Stimulated activated naive CD8-positive, alpha-beta T cell treated with anti-CD3 and anti-CD28 coated beads, Interleukin-15, amount 100 ng/mL, for 72 hours (primary cell): ENCODE measurements at places on chromosomes 6 and 20.

DNA sequence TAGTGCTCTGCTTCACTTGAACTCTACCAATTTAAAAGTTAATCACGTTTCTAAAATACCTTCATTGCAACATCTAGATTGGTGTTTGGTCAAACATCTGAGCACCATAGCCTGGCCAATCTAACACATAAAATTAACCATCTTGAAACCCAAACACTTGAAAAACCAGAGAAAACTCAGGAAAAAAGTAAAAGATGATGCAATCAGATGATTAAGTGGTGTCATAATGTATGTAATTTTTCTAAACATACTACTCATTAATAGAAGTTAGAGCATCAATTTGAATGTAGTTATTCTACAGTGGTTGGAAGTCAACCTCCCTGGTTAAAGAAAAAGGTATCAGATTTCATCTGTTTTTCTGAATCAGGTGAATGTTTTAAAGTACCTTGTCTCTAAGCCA, 228.6 kb upstream of the ID4 start:
- DNase-seq = no peak

DNA sequence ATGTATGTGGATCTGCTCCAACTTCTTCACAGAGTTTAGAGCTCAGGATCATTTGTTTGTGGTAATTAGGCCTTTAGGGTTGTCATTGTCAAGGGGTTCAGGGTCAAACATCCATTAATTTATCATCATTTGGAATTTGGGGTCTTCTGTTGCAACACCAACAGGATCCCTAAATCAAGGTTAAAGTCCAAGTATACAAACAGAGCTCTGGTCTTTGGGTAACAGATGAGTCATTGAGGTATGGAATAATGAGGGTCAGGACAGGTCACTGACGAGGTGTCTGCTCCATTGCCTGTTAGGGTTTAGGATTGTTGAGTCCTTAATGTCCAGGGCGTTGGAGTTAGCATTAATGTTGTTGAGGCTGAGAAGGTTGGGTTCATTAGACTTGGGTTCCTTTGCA, 47.6 kb downstream of the PRND start:
- DNase-seq = no peak

- no peak for DNase-seq
Observed at GRCh38 chr6:74598462-74599393, 607.1 kb downstream of the COL12A1 start.

- no peak for DNase-seq
Observed at GRCh38 chr6:118708055-118708454, 56.7 kb upstream of the CEP85L start.

- DNase-seq = no peak
Observed at GRCh38 chr6:73285674-73286283, 22.8 kb upstream of the KHDC1 start.

DNA sequence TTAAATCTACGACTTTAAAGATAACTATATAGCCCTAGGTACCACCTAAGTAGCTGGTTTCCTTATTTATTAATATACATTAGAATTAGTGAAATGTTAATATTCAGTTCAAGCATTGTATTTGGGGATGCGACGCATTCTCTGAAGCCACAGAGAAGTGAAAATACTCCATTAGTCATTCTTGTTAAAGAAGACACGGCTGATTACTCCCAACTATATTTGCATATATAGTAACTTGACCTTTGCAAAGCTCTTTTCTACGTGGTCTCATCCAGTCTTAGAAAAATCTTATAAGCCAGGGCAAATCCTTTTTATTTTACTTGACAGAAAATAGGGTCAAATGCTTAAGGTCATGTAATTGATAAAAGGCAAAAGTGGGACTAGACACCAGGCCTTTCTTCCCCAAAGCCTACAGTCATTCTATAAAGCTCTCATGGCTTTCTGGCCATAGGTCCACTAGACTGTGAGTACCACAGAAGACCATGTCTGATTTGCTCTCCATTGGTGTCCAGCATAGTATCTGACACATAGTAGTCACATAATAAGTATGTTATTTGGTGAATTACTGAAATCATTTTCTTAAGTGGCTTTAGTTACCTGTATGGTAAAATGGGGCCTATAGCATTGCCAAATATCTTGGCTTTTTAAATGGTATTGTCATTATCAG, 11.3 kb downstream of the ZHX3 start:
- DNase-seq = no peak

DNA sequence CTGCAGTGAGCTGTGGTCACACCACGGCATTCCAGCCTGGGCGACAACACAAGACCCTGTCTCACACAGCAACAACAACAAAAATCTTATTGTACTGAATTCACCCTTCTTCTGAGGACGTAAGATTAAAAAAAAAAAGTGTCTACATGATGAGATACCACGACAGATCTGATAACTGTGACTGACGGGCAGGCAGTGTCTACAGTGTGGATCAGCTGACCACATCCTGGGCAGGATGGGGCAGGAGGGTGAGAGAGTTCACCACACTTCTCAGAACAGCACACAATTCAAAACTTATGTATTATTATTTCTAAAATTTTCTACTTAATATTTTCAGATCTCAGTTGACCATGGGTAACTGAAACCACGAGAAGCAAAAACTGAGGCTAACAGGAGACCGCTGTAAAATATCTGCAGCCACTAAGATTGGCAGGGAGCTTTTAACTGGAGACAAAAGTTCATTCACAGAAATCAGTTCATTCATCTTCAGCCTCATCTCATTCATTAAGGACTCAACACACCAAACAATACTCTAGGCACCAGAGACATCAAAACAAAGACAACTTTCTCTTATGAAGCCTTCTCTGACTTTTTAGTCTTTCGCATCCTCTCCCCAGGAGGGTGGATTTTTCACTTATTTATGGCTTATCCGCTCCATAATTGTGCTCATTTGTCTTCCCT, 15.7 kb upstream of the NHSL1 start:
- DNase-seq = peak; percentile 21

- DNase-seq = no peak
Observed at GRCh38 chr6:7769702-7770101, 43.8 kb downstream of the BMP6 start.

DNA sequence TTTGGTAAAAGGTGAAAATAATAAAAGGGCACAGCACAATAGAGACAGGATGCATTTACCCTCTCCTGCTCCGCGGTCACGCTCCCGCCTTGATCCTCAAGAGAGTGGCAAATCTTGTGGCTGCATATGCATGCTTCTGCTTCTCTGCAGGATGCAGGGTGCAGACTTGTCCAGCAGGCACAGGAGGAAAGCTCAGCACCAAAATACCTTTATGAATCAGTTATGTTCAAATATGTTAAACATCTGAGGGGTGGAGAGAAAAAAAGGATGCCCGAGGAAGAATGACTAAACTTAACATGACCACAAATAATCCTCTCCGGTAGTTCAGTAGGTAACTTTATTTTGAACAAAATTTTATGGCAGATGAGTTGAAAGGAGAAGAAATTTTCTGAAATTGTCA, 366.1 kb upstream of the SOX4 start:
- no peak for DNase-seq

GRCh38 chr6:148528292-148528691, 185.7 kb downstream of the SASH1 start:
- no peak for DNase-seq

GRCh38 chr6:85460154-85460920, 10.5 kb downstream of the NT5E start:
- no peak for DNase-seq

DNA sequence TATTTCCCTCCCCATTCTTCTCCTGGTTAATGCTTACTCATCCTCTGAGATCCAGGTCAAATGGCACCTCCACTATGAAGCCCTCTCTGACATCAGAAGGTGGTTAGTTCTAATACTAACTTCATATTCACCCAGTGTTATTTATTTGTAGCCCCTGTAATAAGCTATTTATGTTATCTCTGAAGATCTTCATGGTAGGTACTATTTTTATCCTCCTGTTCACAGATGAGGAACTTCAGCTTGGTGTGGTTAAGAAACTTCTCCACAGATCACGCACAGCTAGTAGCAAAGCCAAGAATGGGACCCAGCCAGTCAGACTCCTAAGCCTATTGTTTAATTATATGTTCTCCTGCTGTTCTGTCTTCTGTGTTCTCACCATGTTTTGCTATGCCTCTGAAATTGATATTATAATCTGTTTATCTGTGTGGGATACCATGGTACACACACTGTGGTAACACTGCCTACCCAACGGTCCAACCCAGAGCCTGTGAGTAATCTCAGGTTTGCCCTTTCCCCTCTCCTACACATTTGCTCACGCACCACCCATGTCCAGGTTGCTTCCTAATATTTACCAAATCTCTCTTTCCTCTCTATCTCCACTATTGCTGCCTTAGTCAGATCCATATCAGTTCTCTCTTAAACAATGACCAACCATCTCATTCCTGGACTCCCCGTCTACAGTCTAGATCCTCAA, 98.4 kb downstream of the IPCEF1 start:
- no peak for DNase-seq

GRCh38 chr6:143370812-143371370, 79.6 kb downstream of the ADAT2 start:
- no peak for DNase-seq

DNA sequence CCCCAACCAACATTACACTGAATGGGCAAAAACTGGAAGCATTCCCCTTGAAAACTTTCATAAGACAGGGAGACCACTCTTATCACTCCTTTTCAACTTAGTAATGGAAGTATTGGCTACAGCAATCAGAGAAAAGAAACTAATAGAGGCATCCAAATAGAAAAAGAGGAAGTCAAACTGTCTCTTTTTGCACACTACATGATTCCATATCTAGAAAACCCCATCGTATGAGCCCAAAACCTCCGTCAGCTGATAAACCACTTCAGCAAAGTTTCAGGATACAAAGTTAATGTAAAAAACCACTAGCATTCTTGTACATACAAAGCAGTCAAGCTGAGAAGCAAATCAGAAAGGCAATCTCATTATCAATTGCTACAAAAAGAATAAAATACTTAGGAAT, 580.4 kb upstream of the PTCHD4 start:
- no peak for DNase-seq

- peak; percentile 86 for DNase-seq
Observed at GRCh38 chr20:57398231-57398821, 7.1 kb downstream of the RBM38 start.

DNA sequence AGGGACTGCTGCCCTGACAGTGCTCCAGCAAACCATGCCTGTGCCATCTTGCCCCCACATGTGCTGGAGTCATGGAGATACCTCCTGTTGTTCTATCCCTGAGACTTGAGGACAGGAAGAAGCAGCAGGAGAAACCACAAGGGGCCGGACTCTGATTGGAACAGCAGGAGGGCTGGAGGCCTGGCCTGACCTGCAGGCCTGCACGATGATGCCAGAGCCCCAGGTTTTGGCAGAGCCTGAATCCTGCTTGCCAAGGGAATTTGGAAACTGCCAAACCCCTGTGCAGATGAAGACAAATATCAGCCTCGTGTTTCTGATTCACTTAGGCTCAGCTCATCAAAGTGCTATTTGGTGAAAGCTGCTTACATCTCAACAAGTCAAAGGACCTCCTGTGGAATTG, 177.6 kb downstream of the MAFB start:
- DNase-seq = no peak

DNA sequence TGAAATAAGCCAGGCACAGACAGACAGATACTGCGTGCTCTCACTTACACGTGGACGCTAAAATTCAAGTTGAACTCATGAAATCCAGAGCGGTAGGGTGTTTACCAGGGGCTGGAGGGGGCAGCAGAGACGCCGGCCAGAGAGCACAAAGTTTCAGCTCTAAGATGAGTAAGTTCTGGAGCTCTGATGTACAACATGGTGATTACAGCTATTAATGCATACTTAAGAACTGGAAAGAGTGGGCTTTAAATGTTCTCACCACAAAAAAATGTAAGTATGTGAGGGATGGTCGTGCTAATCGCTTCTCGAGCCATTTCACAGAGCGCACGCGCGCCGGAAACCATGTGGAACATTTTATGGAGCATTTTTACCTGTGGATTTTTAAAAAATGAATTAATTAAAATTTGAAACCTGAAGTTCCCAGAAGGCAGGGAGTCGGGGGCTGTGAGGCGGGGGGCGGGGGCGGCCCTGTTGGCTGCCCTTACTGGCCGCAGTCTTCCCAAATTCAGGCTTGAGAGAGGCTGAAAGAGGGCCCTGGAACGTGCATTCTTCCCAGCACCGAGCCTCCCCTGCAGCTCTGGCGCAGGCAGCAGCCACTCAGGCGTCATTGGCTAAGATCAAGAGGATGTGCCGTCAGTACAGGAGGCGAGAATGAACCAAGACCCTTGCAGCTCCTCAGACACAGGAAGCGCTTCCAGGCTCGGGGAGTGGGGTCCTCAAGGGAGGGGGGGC, 8.5 kb upstream of the SLCO4A1 start:
- DNase-seq = no peak
